ENCODE measurements at places on chromosomes 2 and 18.

DNA sequence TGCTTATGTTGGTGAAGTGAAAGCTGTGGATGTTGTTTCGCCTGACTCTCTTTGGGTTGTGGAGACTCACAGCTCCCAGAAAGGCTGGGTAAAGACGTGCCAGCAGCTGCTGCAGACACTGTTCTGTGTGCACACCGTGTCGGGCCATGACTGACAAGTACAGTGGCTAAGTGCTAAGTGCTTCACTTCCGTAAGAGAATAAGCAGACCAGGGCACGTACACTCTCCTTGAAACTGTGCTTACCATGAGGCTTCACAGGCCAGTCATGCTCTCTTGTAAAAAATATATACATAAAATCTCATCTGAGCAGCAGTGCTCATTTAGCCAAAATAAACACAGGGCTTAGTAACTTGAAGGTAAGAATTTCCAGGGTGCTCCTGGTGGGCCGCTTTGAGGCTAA, 86.0 kb downstream of the NRP2 start:
- DNase-seq, result no peak

DNA sequence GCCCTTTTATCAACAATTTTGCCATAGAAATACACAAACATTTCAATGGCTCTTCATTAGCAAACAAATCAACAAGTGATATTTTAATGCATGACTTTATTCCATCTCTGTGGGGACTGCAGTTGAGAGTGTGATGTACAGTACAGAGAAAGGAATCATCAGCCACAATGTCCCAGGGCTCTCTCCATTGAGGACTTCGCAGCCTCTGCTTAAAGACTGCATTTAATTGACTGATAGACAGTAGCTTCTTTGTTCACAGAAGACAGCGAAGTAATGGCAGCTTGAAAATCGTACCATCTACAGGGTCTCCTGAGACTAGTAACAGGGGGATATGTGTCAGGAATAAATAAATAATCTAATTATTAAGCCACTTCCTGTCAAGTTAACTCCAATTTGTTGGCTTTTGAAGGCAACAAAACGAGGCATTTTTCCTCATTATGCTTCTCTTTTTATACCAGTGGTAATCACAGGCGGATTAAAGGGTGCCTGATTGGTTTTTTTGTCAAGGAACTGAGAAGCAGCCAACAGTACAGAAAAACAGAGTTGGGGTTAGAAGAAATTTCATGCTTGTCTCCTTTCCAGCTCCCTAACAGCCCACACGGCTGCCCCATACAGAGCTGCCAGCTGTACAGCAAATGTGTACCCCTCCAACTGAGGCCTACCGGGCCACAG, 164.3 kb downstream of the ZNF521 start:
- DNase-seq, result no peak

GRCh38 chr2:112840068-112840445, 3.5 kb upstream of the IL1B start:
- DNase-seq, result peak; percentile 13

GRCh38 chr2:65374575-65374974, 57.8 kb downstream of the SPRED2 start:
- no peak for DNase-seq

DNA sequence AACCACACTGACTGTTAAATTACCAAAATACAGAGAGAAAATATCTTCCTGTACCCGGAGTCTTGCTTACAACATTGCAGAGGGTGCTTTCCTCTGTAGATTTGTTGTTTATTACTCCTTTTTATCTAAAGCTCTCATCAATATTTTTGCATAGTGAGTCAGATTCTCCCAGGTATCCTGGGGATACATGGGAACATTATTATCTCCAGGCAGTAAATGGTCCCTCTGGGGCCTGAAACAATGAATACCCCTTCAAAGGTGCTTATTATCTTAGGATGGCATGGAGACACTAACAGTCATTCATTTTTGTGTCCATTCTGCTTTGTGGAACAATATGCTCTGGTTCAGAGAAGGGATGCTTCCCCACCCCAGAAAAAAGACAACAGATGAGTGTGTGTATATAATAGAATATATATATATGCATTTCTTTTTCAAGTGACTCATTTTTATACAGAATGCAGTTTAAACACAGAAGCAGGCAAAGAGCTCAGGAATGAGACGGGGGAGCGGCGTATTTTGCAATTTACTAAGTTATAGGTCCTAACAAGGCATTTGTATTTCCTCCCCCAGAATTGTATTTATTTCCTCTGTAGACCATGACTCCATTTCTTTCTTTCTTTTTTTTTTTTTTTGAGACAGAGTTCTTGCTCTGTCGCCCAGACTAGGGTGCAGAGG, 424.8 kb upstream of the ZEB2 start:
- no peak for DNase-seq

DNA sequence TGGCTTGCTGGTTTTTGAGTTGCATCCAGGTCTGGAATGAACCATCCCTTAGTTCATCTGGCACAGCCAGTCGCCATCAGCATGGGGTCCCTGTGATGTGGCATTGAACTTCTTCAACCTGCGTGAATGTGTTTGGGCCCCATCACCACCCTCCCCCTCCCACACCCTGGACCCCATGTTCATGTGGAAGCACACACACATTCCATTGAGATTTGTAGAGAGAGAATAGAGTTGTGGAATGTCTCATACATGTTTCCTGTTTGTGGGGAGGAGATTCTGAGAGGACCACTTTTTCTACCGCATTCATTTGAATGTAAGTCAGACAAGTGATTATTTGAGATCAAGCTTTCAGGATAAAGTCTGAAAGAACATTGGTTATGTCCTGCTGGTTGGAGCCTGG, 117.6 kb upstream of the EML6 start:
- peak; percentile 42 for DNase-seq

DNA sequence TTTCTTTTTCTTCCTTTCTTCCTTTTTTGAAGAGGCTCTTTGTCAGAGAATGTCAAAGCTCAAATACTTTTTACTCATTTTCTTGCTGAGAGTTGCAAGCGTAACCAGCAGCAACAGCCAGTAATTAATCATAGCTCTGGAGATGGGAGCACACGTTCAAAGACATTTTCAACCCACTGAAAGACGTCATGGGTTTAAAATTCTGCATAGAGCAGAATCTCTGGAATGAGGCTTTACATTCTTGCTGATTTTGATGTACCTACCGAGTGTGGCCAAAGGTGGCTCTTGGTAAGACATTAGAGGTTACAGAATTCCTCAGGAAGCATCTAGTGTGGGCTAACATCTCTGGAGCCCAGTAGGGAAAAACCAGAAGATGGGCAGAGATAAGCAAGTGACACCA, 292.5 kb downstream of the MTX2 start:
- peak; percentile 68 for DNase-seq

DNA sequence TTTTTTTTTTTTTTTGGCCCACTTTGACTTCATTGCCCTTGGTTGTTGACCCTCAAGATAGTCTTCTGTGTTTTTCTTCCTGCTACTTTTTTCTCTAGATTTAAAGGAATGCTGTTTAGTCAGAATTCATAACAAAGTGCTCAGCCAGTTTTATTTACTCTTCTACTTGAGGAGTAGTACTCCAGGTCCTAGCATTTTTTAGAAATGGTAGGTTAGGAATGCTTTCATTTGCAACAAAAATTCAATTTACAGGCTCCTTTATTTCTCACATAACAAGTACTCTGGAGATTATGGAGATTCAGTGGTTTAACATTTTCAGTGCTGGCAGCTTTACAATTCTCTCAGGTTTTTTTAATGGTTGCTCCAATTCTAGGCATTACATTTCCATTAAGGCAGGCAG, 58.2 kb downstream of the KIAA1328 start:
- no peak for DNase-seq

DNA sequence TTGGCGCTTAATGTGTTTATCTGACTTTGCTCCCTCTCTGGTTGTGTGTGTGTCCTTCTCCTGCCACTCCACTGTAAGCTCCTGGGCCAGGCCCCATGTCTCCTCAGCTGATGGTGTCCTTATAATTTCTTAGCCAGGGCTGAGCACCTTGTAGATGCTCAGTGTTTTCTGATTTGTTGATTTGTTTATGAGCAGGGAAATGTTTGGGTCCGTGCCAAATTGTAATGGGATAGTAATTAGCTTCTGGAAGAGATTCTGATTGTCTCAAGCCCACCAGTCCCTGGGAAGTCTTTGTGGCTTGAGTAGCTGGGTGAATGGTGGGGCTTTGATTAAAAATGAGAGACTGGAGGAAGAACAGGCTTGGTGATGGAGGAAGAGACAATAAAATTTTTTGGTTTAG, 270.5 kb downstream of the MYCN start:
- no peak for DNase-seq

- DNase-seq, result no peak
Measured at GRCh38 chr2:165402162-165402561, 67.3 kb upstream of the CSRNP3 start.

DNA sequence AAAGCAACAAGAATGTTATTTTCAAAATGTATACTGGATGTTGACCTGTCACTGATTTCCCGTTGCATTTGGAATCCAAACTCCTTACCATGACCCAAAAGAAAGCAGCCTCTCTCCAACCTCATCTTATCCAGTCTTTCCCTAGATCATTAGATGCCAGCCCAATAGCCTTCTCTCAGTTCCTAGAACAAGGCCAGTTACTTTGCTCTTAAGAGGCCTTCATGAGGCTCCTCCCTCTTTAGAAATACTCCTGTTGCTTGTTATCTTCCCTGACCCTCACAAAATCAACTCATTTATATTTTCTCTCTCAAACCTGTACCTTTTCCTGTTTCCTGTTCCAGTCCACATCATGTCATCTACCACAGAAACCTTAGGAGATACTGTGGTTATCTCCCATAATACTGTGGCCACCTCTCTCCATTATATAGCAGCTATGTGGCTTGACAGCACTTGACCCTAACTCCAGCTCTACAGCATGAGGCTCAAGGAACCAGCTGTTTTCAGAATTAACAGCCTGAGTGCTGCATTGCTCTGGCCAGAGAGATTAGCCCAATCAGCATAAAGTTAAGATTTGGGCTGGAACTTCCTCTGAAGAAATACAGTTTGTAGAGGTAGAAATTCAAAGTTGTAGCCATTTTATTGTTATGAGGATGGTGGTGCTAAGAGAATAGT, 22.8 kb downstream of the SRBD1 start:
- no peak for DNase-seq

DNA sequence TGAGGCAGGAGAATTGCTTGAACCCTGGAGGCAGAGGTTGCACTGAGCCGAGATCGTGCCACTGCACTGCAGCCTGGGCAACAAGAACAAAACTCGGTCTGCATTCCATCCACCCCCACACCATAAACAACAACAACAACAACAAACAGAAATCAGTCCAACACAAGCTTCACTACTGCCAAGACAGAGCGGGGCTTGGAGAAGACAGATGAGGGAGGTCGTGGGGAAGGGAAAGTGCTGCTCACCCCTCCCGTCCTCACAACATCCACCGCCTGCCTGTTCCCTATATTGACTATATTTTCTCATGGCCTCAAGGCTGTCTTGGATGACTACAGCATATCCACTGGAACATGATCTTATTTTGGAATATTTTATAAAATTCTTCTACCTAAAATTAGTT, 137.6 kb upstream of the TTC39C start:
- no peak for DNase-seq

GRCh38 chr2:221448844-221449390, 123.2 kb downstream of the EPHA4 start:
- DNase-seq, result no peak

GRCh38 chr18:10750191-10751035, 224.6 kb downstream of the NAPG start:
- DNase-seq, result no peak

DNA sequence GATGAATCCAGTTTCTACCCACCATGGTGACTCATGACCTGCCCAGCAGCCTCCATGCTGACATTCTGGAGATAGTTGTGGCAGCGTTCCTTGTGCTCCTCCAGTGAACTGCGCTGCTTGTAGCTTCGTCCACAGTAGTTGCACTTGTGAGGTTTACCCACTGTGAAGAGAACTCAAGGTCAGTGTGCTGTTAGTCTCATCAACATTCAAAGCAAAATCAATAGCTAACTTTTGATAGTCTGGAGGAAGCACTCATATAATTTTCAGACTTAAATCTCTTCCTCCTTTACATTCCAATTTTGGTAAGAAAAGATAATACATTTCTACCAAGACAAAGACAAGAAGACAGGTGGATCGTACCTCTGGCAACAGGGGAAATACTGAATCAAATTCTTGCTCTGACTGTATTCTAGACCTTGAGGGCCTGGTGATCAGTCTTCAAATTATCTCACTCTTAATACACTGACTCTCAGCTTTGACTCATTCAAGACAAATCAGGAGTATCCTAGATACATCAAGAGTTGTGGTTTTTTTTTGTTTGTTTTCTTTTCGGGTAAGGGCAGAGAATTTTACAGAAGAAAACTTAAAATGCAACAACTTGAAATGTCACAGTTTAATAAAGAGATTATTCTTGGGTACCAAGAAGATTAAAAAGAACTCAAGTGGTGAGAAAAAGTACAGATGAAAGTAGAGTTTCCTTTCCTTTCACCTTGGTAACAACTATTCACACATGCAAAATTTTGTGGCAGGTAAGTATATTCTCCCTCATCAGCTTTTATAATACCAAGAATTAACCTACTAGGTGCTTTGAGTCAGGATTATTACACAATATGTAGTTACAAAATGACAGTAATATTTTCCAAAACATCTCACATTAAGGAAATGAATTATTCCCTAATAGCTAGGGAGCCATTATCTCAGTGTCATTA, 129.2 kb downstream of the IKZF2 start:
- no peak for DNase-seq

DNA sequence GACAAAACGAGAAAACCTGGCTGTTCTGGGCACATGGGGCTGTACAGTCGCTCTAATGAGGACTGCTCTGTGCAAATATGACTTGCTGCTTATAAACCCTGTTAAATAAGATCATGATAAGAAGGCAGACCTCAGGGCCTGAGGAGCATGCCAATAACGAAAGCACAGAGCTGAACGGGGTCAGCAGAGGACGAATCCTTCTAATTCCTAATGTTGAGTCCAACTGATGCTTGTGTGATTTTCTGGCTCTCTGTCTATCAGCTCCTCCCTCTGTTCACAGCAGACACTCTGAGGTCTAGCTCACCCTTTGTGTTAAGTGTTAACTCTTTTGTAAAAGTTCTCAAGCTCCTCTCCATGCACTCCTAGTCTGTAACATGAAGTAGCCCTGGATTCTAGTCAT, 167.2 kb upstream of the REV1 start:
- DNase-seq, result no peak

GRCh38 chr2:23323198-23323916, 61.6 kb upstream of the KLHL29 start:
- DNase-seq, result no peak

GRCh38 chr2:101409699-101410098, 22.4 kb upstream of the CREG2 start:
- DNase-seq, result no peak

DNA sequence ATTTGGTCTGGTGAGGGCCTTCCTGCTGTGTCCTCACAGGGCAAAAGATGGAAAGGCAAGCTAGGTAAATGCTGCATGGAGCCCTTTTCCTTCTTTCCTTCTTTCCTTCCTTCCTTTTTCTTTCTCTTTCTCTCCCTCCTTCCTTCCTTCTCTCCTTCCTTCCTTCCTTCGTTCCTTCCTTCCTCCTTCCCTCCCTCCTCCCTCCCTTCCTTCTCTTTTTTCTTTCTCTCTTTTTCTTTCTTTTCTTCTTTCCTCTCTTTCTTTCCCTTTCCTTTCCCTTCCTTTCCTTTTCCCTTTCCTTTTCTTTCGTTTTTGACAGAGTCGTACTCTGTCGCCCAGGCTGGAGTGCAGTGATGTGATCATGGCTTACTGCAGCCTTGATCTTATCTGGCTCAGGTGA, 23.1 kb upstream of the C2orf74 start:
- DNase-seq, result no peak
